ENCODE measurements at places on chromosomes 7 and 10.

- DNase-seq = no peak
Measured at GRCh38 chr7:151404216-151405011, 5.4 kb downstream of the WDR86 start.

GRCh38 chr10:132169031-132169765 is 17.6 kb upstream of the DPYSL4 start:
- DNase-seq = no peak

GRCh38 chr10:96614515-96614914 is 27.7 kb upstream of the TM9SF3 start:
- DNase-seq = no peak

- no peak for DNase-seq
Measured at GRCh38 chr7:127057918-127058317, 194.8 kb downstream of the GRM8 start.

- no peak for DNase-seq
Measured at GRCh38 chr7:74452748-74453321, 871 bp upstream of the GTF2IRD1 start.

DNA sequence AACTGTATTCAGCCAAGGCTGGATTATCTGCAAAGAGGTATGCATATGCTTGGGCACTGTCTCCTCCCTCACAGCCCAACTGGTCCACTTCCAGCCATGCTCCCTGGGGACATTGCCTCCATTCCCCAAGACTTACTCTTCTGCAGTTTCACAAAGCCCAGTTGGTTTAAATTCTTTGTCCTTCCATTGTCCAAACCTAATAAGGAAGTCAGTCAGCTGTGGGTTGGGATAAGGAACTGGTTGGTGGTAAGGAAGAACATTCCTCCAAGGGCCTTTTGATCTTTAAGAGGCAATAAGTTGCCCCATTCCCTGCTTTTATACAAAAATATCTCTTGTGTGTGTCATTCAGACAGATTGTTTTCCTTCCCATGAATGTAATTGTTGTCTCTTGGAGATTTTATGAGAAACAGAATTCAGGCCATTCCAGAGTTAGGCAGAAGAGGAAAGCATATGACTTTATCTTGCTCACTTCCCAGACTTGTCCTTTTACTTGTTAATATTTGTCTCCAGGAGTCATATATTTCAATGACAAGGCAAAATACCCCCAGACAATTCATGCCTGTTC is 673.7 kb downstream of the SUGCT start:
- no peak for DNase-seq

DNA sequence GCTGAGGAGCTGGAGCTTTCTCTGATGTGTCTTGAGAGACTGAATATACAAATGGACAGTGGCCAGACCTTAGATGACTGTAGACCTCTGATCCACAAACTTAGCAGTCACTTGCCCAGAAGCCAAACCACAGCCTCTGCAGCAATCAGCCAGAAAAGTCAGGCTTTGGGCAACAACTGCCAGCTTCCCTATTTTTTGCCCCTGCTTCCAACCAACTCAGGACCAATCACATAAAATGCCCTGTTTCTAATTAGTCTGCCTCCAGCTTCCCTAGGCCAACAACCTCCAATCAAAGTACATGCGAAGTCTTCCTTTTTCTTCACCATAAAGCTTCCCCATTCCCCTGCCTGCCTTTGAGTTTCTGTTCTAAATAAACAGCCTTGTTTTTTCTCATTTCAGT is 37.8 kb upstream of the CACUL1 start:
- no peak for DNase-seq

DNA sequence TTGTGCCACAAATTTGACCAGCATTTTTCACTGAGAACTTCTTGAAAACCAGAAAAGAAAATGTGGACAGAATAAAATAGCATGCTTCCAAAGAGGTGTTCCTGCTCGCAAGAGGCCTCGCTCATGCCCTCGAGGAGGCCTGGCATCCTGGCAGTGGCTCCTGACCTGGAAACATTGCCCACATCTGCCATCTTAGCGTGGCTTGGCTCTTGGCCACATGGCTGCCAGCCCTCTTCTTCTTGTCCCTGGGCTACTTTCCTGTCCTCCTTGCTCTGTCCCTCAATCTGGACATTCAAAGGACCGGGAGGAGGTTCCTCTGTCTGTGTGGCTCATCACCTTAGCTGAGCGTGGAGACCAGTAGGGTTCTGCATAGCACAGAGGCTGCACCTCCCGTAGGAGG is 131.6 kb upstream of the TMEM72 start:
- no peak for DNase-seq

GRCh38 chr10:91191584-91191919 is 28.9 kb upstream of the PCGF5 start:
- no peak for DNase-seq

- no peak for DNase-seq
Measured at GRCh38 chr7:35697414-35698175, 2.7 kb upstream of the HERPUD2 start.

GRCh38 chr10:86663576-86664339 is 4.6 kb upstream of the LDB3 start:
- DNase-seq = no peak

DNA sequence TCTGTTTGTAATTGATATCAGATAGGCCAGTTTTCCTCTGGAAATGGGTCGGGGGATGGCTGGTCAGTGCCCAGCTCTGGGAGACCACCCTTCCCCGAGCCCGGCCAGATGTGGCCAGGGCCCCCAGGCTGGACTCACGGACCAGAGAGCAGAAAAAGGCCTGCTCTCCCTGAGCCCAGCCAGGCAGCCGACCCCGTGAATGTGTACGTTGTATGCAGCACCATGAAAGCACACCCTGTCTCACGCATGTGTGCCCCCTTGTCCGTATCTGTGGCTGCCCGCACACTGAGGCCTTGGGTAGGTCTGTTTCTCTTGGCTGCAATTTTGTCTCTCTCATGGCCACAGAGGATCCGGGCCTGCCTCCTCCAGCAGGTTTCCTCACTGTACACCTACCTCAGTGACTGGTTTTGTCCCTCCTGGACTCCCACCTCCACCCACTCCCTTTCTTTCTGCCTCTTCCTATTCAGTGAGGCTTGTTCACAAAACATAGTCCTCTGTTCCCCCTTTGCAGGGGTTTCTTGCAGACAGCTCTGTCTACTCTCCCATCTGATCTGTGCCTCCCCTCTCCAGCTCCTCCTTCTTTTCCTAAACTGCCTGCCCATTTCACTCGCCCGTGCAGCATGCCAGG is 23.6 kb upstream of the ANKRD2 start:
- DNase-seq = no peak
